Skeletal muscle cell (primary cell): ENCODE measurements at places on chromosomes 3 and 15.

DNA sequence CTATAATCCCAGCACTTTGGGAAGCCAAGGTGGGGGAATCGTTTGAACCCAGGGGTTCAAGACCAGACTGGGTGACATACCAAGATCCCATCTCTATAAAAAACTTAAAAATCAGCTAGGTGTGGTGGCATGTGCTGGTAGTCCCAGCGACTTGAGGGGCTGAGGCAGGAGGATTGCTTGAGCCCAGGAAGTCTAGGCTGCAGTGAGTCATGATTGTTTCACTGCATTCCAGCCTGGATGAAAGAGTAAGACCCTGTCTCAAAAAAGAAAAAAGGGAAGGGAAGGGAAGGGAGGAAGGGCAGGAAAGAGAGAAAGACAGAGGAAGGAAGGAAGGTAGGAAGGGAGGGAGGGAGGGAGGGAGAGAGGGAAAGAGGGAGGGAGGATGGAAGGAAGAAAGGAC, 133.7 kb upstream of the LRRN1 start:
- DNase-seq = no peak

- no peak for DNase-seq
Measured at GRCh38 chr3:49469037-49469935, 781 bp upstream of the DAG1 start.

- DNase-seq = no peak
Measured at GRCh38 chr3:187181454-187182170, 15.7 kb upstream of the RTP1 start.

DNA sequence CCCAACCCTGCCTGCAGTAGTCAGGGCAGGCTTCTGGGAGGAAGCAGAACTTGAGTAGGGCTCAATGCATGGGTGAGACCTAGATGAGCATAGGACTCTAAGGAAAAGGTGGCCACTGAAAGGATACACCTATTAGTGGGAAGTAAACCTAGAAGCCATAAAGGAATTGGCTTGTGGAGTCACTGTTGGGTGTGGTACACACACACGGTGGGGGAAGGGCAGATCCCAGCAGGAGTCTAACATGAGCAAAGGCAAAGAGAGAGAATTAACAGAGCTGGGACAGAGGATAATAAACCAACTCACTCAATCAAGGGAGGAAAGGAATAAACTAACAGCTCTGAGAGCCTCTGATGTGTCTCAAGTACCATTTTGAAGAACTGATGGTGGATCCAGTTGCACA, 23.1 kb downstream of the DAPK2 start:
- DNase-seq = no peak

- DNase-seq = no peak
Measured at GRCh38 chr3:73656241-73656890, 31.6 kb upstream of the PDZRN3 start.

DNA sequence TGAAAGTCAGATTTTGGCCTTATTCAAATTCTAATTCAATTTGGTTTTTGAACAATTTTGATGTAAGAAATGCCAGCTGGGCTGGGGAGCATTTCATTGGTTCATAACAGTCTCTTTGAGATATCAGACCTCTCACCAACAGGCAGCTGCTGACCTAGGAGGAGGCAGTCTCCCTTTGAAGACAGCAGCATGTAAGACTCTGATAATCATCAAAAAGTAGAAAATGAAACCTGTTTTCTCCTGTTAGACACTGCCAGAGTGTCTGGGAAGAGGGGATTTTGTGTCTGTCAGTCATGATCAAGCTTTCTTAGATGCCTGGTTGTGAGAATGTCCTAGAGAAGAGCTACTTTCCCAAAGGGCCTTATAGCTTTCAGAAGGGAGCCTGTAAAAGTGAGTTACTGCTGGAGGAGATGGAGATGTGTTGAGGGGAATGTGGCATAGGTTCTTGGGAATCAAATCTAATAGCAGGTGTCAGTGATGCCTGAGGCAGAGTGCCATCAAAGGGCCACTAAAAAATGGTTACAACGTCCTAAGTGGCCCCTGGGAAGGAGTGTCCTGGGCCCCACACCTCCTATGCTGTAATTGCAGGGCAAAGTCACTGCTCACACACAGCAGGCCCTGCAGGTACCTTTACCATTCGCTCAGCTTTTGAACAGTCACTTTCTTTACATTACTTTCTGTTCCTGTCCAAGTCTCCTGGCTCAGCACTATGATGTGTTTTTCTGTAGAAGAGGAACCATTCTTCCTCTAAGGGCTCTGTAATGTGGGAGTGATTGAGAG, 43.1 kb downstream of the FSTL1 start:
- DNase-seq = no peak

DNA sequence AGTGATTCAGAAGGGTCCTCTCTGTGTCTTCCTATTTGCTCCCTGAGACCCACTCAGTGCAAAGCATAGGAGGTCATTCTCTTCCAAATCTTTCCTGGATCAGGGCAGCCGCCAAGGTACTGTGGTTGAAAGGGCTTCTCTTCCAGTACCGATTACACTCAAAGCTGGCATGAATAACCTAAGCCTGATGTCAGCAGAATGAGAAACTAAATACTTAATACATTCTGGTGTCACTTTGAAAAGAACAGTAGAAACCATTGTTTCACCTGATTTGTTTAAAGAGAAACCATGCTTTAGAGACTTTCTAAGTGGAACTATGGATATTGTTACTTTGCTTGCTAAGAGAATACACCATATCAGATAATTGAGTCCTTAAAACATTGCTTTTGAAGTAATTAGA, 50.2 kb downstream of the PDHB start:
- DNase-seq = no peak

DNA sequence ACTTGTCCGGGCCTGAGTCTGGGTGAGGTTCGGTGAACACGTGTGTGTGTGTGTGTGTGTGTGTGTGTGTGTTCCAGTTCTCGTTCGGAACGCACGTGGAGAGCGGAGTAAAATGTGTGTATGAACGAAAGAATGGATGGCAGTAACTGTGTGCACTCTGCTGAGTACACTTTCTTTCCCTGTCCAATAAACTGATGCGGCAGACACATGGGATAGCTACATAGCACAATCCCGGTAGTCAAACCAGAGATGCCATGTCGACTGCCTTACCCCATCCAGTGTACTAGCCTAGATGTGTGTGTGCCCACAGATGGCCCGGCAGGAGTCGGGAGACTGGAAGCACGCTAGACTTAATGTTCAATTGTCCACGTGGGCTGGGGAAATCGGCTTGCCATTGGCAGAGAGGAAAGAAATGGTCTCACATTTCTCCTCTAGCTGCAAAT, 507 bp upstream of the GOLIM4 start:
- peak; percentile 91 for DNase-seq

GRCh38 chr15:90893175-90894090, 9.1 kb downstream of the FES start:
- no peak for DNase-seq

DNA sequence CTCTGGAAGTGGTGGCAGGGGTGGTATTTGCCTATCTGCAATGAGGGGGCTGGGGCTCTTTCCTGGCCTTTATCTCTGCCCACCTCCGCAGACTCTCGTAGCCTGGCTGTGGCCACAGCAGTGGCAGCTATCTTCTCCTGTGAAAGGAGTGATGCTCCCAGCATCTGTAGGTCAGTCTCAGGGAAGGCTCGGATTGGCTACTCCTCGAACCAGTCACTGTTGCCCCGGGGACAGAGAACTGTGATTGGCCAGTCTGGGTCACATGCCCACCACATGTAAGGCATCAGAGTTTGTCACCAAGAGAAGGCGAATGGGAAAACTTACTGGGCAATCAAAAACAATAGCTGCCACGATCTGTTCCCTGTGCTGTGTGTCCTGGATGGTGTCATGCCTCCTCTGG, 30.1 kb upstream of the FGD5 start:
- no peak for DNase-seq

DNA sequence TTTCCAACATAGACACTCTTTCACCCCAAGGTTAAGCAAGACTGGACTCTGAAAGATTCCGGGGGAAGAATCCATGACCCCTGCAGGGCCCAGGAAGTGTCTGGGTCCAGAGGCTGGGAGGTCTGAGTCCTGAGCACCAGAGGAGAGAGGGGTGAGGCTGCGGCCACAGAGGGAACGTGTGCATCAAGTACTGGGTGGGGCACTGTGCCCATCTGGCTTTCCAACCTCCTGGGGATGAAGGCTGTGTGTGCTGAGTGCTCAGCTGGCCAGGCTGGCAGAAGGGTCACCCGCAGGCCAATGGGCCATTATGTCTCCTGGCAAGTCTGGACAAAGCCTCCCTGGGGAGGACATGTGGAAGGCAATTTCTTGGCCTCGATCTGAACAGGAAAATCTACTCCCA, 3.3 kb downstream of the CHRNA3 start:
- no peak for DNase-seq

- no peak for DNase-seq
Measured at GRCh38 chr3:57226176-57226575, 1.4 kb upstream of the APPL1 start.

- no peak for DNase-seq
Measured at GRCh38 chr15:72227720-72228119, 3.3 kb downstream of the PKM start.

- peak; percentile 71 for DNase-seq
Measured at GRCh38 chr15:58228718-58229117, 90.5 kb downstream of the AQP9 start.

GRCh38 chr3:188214442-188214841, 60.5 kb downstream of the LPP start:
- no peak for DNase-seq
